ENCODE measurements at places on chromosomes 13 and 19. TPM values are rescaled to one million over a fixed set of nuclear protein-coding genes. Genes with fewer than 3 reads are reported as not detected.

The GPR4 gene
- total RNA-seq: 5.5 TPM

The NKPD1 gene
- not detected for total RNA-seq

The NCCRP1 gene
- 0.17 TPM for total RNA-seq

The POU2F2 gene
- 2.5 TPM for total RNA-seq

The OR7D2 gene
- not detected for total RNA-seq

The PSG2 gene
- total RNA-seq: not detected

The ADM5 gene
- total RNA-seq: 0.83 TPM

DNA sequence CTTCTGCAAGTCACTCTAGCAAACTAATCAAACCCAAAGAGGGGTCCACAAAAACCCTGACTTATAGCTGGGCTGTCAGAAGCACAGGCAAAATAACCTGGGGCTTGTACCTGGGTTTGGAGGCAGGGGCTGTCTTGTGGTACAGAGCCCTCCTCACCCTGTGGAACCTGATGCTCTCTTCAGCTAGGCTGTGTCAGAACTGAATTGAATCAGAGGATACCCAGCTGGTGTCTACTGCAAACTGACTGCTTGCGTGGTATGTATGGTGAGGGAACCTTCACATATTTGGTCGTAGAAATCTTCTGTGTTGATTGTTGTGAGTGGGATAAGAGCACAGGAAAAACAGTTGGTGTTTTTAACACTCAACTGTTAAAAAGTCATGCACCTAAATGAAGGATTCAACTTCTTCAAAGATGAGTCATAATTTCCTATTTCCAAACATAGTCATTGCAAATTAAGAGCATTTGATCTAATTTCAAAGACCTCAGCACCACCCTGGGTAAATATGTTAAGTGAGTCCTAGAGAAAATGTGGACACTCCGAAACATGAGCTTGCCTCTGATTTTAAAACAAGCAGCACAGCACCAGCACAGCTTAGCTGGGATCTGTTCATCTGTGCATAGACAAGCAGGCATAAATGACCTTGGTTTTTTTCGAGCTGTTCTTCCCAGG lies 840.2 kb downstream of the UQCRFS1 start:
- DNase-seq: no peak

DNA sequence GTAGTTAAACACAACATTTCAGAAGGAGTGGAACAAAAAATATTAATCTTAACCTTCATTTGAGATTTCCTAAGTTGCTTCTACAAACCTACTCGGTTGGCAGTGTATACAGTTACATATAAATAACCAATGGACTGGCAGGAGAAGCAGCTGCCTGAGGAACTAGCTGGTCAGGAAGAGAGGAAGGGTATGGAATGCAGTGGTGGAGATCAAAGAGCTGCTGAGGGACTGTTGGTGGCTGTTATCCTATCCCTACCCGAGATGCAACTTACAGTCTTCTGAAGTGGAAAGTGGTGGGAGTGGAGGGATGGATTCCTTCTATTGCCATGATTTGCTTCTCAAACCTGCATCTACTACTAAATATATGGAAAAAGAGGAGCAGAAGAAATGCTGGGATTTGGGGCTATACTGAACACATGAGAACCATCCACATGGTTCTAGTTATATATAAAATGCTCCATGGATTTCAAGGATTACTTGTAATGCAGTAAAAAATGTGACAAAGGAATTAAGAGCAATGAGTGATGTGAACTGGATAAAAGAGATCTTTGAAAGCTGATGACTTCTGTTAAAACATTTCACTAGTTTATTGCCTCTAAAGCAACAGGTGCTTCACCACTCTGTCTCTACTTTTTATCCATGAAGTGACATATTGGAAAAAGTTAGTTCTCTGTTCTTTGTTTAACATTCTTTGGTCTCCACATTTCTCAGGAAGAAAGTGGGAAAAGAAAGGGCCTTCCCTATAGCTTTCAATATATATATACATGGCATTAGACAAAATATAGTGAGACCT lies 29.9 kb downstream of the MICU2 start:
- DNase-seq: no peak

DNA sequence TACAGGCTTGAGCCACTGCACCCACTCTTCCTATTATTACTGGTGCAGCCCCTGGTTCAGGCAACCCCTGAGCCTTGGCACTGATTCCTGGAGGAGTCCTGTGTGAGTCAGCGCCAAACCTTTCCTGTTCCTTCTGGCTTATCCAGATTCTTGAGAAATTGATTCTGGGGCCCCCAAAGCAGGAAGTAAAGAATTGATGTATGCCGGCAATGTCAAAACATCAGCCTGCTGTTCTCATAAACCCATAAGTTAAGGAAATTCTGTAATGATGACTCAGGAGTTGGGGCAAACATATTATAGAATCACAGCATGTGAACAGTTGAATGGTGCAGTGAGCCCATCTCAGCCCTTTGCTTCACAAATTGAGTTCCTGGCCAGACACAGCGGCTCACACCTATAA lies 1.4 kb upstream of the OR7G3 start:
- no peak for DNase-seq

- no peak for DNase-seq
Observed at GRCh38 chr19:42108527-42109389, 23.5 kb downstream of the POU2F2 start.

DNA sequence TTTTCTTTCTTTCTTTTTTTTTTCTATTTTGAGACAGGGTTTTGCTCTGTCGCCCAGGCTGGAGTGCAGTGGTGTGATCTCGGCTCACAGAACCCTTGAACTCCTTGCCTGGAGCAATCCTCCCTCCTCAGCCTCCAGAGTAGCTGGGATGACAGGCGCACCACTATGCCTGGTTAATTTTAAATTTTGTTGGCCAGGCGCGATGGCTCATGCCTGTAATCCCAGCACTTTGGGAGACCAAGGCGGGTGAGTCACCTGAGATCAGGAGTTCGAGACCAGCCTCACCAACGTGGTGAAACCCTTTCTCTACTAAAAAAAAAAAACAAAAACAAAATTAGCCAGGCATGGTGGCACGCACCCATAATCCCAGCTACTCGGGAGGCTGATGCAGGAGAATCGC lies 8.7 kb upstream of the SBNO2 start:
- DNase-seq: no peak

DNA sequence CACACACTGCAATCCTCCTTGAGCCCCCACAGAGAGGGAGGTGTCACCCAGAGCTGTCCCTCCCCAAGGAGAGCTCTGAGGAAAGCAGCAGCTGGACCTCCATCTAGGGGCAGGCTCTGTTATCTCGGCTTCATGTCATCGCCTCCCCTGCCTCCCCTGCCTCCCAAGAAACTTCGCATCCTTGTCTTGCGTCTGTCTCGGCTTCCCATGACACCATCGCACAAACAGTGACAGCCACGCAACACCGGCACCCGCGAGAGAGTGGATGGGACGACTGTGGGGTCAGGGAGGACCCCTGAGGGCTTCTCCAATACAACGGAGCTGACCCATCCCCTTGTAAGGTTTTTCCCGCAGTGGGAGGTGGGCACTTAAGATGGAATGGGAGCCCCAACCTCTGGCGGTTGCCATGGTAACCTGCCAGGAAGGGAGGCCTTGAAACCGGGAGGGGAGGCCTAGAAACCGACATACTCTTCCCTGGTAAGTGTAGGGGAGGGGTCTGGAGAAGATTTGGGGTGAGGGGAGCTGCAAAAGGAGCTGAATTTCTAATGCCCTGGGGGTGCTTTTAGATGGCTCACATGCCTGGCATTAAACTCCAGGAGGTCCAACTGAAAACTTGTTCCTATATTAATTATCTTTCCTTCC lies 16.3 kb downstream of the TLE2 start:
- no peak for DNase-seq

DNA sequence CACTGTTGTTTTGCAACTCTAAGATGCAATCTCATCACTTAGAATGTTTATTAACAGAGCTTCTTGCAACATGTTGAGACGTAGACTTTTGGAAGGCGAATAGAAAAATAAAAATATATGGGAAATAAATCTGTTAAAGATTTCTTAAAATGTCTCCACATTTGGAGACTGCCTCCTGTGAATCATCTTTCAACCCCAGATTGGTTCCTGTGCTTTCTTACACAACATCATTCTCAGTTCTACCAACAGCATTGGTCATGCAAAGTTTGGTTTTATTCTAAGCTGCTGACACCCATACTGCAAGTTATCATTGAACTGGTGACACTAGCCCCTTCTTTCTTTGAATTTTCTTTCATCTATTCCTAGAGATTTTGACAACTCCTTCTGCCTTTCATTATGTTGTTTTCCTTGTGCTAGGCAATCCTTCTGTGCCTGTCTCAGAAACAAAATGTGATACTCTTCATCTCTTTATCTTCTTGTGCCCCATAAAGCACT lies 1.6 kb upstream of the IGFL3 start:
- no peak for DNase-seq

GRCh38 chr13:81916461-81916860 lies 1575.5 kb upstream of the SPRY2 start:
- DNase-seq: no peak

DNA sequence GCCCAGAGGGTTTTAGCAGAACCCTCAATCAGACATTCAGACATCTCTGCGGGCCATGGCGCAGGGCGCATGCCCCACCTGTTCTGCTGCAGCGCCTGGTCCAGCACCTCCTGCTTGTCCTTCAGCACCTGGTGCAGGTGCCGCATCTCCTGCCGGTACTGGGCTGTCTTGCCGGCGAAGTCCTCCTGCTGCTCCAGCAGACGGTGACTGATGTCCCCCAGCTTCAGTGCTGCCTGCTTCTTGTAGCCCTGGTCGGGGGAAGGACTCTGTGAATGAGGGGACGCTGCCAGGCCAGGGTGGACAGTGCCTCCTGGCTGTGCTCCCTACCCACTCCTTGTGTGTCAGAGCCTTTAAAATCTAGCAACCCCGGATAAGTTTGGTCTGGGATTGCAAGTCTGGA lies 12.2 kb upstream of the SLC7A9 start:
- DNase-seq: no peak

- DNase-seq: no peak
Observed at GRCh38 chr19:33298146-33298911, 4.0 kb downstream of the CEBPA start.

GRCh38 chr13:99275093-99275469 lies 16.9 kb upstream of the GPR18 start:
- DNase-seq: no peak

DNA sequence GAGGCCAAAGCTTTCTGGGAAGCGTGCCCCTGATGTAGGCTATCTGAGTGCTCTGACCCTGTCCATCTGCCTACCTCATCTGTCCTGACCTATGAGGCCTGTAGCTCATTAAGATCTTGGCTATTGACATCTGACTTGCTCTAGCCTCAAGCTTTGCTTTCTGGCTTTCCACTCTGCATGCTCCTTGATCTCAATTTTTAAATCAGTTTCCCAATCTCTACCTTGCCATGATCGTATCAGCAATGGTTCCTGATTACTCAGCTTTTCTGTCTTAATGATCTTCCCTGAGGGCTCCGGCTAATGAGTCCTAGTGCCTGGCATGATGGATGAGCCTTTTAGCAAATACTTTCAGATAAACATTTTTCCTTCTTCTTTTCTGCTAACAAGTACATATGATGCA lies 262.0 kb downstream of the NDFIP2 start:
- no peak for DNase-seq

DNA sequence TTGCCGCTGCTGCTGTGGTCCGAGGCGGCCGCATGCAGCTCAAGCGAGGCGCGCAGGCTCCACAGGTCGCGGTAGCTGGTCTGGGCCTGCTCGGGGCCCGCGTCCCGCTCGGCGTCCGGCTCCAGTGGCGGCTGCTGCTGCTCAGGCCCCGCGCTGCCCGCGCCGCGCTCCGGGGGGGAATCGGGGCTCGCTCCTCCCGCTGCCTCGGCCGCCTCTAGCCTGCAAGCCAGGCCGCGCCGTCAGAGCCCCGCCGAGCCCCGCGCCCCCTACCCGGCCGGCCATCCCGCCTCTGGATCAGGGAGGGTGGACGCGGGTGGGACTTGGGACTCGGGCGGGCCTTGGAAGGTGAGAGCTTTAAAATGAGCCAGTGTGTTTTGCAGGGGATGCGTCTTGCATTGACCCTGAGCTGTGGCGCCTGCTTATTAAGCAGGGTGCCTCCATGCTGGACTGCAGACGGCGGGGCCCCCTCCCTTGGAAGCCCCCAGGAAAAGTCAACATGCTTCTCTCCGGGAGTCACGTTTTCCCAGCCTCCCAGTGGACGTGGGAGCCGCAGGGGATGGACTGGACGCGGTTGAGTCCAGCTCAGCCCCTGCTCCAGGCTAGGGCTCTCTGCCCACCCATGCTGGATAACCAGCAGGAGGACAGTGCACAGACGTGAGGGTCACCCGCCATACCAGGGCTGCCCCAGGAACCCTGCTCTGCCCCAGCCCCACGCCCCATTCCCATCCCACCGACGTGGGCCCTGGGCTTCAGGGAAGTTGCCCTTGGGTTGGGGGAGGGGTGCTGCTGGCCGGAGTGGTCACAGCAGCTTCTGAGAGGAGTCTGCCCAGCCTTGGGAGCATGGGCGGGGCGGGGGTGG lies 7.7 kb downstream of the CBARP start:
- DNase-seq: no peak

DNA sequence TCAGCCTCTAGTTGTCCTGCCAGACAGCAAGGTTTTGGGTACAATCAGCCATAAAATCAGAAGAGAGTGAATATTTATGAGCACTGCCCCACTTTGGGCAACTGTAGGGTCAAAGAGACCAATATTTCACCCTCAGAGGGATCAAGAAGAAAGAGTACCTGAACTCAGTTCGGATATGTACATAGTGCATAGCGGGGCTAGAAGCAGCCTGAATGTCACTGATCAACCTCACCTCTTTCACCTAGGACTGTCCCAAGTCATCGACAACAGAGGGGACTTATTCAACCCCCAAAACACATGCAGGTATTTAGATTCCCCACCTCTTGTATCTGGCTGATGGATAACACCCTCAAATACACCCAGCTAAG lies 446.9 kb downstream of the COG6 start:
- DNase-seq: no peak

DNA sequence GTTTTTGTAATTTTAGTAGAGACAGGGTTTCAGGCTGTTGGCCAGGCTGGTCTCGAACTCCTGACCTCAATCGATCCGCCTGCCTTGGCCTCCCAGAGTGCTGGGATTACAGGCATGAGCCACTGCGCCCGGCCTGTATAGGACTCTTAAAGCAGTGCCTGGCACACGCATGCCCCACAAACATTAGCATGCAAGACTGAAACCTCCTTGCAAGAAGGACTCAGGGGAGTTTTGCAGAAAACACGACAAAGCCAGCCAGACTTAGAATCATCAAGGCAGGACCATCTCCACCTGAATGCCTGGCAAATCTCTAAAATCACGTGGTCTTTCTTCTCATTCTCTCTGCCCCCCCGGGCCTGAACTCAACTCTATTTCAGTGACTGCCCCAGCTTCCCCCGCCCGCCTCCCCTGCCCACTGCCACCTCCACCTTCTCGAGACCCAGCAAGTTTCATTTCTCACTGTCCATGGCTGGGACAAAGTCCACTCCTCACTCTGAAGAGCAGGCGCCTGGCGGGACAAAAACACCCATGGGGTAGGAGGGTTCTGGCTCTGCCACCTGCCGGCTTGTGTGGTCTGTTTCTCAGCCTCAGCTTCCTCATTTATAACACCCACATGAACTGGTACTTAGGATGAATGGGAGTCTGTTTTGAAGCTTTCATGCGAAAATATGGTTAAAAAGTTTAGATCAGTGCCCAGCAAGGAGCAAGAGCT lies 2.4 kb downstream of the TICAM1 start:
- DNase-seq: no peak

GRCh38 chr13:106376401-106377112 lies 158.9 kb downstream of the EFNB2 start:
- no peak for DNase-seq
